ENCODE measurements at places on chromosomes 2 and 18. TPM values are rescaled to one million over a fixed set of nuclear protein-coding genes. Genes with fewer than 3 reads are reported as not detected.

Gene CAVIN2
- 0.21 TPM for total RNA-seq

Gene SNX17
- 92.1 TPM for total RNA-seq

Gene LCT
- not detected for total RNA-seq

Gene HOXD12
- not detected for total RNA-seq

Gene RAB6D
- 0.27 TPM for total RNA-seq

Gene HRH4
- not detected for total RNA-seq

Gene GREB1L
- total RNA-seq: 1.5 TPM

Gene TWSG1
- 22.9 TPM for total RNA-seq

Gene G6PC2
- not detected for total RNA-seq
